Activated effector memory CD4-positive, alpha-beta T cell treated with Interleukin-2 at 50 U/mL for 16 hours (primary cell): ENCODE measurements at places on chromosomes 6 and 20.
A peak's percentile ranks its signal among the peaks of the same experiment; 100 is the strongest.

GRCh38 chr6:80217794-80218193, 111.3 kb downstream of the BCKDHB start:
- DNase-seq, result no peak

GRCh38 chr6:121934451-121934850, 465.0 kb upstream of the HSF2 start:
- DNase-seq, result no peak

DNA sequence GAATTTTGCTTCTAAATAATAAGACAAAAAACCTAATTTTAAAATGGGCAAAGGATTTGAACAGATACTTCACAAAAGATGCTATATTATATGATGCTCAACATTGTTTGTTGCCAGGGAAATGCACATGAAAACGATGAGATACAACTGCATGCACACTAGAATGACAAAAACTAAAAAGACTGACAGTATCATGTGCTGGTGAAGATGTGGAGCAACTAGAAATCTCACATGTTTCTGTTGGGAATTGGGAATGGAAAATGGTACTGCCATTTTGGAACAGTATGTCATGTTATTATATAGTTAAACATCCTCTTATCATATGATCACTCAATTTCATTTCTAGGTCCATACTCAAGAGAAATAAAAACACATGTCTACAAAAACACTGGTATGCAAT, 13.4 kb upstream of the SNX9 start:
- DNase-seq, result no peak

GRCh38 chr6:91082311-91082832, 495.5 kb upstream of the MAP3K7 start:
- no peak for DNase-seq

DNA sequence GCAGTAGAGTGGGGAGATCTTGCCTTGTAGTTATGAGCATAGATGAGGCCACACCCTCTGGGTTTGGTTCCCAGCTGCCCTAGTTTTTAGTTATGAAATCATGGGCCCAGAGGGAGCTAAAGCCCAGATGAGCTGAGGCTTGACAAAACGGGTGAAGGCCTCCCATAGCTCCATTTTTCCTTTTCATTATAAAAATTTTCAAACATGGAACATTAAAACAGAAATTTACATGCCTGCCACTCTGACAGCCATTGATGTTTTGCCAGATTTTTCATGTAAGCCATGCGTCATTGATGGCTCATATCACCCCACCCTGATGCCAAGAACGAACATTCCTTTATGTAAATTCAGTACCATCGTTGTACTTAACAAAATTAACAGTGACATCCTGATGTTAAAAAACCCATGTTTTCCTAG, 67.9 kb downstream of the IGF2R start:
- no peak for DNase-seq

DNA sequence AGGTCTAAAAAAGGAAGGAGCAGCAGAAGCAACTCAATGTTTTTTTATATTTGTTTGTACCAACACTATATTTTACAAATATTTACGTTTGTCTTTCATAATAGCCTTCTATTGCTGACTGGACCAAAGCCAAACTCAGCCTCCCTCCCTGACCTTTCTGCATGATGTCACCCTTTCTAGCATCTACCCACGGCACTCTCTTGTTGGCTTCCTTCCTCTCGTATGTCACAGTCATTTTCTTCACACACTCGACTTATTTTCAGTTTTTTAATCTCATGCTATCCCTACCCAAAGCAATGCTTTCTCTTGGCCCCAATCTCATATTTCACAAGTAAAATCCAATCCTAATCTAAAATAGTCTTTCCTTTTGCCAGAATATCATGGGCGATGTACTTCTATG, 16.3 kb upstream of the FAM8A1 start:
- DNase-seq, result no peak

- DNase-seq, result no peak
Observed at GRCh38 chr6:34517966-34518365, 38.2 kb downstream of the SPDEF start.

- DNase-seq, result no peak
Observed at GRCh38 chr20:23366384-23366783, 4.4 kb downstream of the GZF1 start.

DNA sequence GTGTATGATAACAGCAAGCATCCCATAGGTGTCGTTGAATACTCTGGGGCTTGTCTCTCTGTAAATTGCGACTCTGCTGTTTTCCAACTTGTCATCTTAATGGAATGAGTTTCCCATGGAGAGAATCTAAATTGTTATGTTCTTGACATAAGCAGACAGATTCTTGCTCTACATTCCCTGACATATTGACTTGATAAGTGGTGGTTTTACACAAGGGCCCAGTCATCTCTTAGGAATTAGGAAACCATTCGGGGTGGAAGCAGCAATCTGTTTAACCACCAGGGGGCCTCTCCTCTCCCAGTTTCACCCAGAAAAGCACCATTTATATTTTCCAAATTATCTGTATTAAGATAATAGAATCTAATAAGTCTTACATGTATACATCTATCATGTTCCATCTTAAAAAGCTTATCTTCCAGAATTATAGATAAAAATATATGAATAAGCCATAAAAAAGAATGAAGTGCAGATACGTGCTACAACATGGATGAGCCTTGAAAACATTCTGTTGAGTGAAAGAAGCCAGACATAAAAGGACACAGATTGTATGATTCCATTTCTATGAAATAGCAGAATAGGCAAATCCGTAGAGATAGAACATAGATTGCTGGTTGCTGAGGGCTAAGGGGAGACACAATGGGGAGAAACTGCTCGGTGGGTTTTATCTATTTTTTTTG, 23.1 kb upstream of the MROH8 start:
- no peak for DNase-seq

DNA sequence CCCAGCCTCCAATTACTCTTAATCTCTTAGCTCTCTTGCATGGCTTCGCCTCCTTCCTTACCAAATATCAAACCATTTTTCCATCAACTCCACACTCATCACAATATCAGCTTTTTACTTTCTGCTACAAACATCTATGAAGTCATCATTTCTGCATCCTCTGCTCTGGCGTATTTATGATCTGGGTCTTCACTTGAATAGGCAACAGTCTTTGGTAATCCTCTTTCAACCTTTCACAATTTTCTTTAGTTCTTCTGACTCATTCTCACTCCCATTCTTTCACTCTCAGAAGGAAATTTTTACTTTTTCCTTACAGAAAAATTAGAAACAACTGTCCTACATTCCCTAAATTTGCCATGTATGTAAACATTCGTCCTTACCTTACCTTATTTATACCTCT, 522.4 kb downstream of the HDGFL1 start:
- DNase-seq, result no peak

GRCh38 chr6:163646133-163646532, 231.6 kb downstream of the QKI start:
- no peak for DNase-seq

- DNase-seq, result no peak
Observed at GRCh38 chr20:59336540-59336939, 36.1 kb downstream of the EDN3 start.

DNA sequence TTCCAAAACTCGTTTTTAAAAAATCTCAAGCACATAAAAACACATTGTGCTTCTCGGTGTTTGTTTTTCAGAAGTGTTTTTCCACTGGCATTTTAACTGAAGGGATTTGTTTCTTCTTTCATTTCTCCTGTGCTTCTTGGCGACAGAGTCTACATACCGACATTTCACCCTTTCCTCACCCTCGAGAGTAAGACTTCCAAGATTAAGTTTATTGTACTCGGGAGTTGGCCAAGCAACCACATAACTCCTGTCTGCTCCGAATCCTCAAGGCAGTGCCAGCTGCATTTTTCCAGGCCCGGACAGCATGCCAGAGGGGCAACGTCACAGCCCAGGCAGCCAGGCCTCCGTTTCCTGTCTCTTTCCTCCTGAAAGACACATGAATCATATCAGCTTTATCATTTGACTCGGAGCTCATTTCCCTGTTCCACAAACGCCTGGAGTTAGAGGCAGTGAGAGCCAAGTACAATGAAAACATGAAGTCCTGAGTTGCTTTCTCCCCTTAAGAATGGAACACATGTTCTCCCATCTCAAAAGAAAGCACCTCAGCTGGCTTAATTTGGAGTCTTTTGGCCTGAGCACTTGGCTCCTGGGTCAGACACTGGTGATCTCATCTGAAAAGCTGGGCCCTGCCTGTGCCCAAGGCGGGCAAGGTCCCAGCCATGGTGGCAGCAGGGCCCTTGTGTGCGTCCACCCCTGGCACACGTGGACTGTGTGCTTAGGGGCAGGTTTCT, 23.2 kb upstream of the FAM50B start:
- DNase-seq, result no peak

- no peak for DNase-seq
Observed at GRCh38 chr6:7200598-7201443, 93.1 kb downstream of the RREB1 start.

GRCh38 chr6:166588691-166589336, 2.3 kb upstream of the RAMACL start:
- DNase-seq, result no peak

DNA sequence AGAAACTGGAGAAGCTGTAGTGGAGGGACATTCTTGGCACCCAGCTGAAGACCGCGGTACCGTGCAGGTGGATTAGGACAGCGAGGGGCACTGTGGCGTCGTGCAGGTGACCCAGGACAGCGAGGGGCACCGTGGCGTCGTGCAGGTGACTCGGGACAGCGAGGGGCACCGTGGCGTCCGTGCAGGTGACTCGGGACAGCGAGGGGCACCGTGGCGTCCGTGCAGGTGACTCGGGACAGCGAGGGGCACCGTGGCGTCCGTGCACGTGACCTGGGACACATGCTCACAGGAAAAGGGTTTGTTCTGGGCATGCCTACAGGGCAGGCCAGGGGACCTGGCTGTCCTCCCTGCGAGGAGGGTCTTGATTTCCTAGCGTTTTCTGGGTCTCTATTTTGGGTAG, 29.2 kb upstream of the SMOC2 start:
- no peak for DNase-seq

DNA sequence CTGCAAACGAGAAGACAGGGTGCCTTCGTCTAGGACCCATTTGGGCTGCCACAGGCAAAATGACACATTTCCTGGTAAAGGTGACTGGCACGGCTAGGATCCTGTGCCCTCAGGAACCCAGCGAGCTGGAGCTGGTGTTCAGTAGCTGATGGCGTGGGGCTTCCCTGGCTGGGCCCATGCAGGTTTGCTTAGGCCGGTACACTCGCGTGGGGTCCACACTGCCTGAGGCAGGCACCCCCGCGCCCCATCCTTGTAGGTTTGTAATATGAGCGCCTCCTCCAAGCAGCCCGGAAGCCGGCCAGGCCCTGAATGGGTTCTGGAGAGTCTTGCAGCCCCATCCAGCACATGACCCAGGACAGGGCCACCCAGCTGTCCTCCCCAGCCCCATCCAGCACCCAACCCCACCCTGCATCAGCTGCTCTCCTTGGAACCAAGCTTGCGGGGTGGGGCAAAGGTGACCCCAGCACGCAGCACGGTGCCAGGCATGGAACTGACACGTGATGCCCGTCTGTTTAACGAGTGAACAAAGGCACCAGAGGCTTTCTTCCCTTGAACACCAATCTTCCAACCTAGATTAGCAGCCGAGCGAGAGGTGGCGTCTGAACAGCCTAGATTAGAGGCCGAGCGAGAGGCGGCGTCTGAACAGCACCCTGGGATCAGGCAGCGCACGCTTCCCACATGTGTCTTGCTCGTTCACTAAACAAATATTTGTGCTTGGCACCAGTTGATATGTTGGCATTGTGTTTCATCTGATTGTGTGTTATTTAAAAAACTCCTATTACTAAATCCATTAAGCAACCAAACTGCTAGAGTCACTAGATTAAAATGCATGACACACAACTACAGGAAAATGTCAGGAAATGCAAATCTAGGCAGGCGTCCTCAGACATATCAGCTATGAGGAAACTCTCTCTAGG, 112.1 kb downstream of the DLL1 start:
- DNase-seq, result no peak

DNA sequence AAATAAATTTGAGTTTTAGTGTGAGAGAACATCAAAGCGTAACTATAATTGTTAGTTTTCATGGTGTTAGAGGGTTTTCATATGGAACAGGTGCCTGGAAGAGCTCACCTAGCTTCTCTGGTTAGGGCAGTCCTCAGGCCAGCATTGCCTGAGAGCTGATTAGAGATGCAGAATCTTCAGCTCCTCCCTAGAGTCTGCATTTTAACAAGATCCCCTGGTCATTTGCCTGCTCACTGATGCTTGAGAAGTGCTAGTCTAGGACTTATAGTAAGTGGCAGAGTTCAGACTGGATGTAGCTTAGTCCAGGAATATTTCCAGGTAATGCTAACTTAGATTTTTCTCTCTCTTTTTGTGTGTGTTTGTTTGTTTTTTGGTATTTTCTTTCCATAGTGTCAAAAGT, 21.7 kb upstream of the SMIM26 start:
- DNase-seq, result no peak

GRCh38 chr6:29183594-29183993, 12.9 kb downstream of the OR2J2 start:
- no peak for DNase-seq

GRCh38 chr6:37210313-37210968, 40.5 kb downstream of the PIM1 start:
- peak; percentile 43 for DNase-seq

- peak; percentile 74 for DNase-seq
Observed at GRCh38 chr6:446418-447366, 55.1 kb downstream of the IRF4 start.

- no peak for DNase-seq
Observed at GRCh38 chr20:23037017-23037481, 1.9 kb downstream of the SSTR4 start.

GRCh38 chr20:63094767-63095499, 88.2 kb upstream of the BHLHE23 start:
- no peak for DNase-seq

DNA sequence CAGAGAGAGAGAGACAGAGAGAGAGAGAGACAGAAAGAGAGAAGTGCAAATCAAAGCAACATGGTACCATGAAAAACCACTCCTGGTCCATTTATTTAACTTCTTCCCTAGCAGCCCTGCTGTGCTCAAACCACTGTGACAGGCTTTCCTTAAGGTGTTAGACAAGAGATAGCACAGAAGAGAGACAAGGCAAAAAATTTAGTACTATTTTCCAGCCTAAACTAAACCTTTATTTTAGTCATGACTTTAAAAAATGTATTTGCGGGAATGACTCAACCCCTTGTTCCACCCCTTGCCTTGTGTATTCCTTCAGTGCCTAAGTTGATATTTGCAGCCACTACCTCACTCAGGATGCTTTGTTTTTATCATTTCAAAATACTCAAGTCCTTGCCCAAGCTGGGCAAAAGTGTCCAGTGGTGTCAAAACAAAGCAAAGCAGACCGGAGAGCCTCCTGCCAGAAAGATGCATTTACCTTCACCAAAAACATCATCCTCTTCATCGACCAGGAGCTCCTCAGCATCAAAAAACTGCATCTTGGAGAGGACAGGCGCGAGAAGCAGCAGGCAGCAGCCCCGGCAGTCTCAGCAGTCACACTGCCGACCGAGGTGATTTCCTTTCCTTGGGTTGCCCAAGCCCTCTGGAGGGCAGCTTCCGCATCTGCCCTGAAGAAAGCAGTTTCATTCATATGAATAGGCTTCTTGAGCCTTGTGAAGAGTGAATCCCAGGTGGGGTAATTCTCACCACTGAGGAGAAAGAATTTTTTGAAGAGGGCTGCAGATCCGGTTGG, at the start of gene RIPOR2:
Gene RIPOR2, minus strand, starts transcription at position 595 of the 787 bp plus-strand sequence. Its CDS starts 62 bp downstream, at position 533.
- DNase-seq, result peak; percentile 71
